Stimulated activated CD8-positive, alpha-beta memory T cell treated with anti-CD3 and anti-CD28 coated beads, Interleukin-2, amount 100 ng/mL, for 48 hours (primary cell): ENCODE measurements at places on chromosomes 7 and 10.
A peak's percentile ranks its signal among the peaks of the same experiment; 100 is the strongest.

DNA sequence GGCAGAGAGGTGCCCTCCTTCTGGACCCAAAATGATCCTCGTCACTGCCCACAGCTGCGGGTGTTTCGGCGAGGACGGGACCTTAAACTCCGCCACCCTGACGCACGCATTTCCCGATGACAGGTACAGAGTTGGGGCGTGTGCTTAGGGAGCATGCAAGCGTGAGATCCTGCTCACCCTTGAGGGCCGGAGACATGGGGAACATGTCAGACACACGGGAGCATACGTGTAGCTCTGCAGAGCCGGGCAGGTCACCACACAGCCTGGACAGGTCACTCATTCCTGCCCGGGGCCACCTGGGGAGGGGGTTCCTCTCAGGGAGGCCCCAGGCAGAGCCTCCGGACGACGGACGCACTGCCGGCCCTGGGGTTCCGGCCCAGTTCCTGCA is 57.6 kb upstream of the PDGFA start:
- no peak for DNase-seq

DNA sequence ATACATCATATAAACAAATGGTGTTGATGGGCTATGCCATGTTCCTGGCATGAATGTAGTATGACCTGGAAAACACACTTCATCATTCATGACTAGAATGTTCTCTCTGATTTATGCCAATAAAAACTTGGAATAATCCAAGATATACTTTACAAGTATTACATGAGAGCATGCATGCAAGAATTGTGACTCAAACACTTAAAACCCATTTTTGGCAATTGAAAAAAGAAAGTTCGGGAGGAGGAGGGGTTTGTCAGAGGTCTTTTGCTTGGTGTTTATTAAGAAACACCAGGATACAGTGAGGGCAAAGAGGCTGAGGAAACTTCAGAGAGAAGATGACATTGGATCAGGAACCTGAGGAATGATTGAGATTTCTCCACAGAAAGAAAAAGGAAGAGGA is 10.2 kb upstream of the CUL1 start:
- DNase-seq = no peak

DNA sequence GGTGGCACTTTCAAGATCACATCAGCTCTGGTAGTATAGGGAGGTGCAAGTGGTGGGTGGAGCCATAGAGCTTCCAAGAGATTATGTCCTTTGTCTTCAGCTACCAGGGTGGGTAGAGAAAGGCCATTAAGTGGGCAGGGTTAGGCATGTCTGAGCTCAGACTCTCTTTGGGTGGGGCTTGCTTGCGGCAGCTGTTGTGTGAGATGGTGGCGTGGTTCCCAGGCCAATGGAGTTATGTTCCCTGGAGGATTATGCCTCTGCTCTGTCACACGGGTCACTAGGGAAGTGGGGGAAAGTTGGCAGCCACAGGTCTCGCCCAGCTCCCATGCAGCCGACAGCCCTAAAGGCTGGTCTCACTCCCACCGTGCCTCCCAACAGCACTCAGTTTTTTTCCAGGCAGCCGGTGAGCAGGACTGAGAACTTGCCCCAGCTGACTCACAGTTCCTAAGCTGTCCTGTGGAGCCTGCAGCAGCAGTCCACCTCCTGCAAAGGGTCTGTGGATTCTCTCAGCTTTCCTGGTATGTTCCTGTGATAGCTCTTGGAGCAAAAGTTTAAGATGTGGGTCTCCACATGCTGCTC is 459.0 kb downstream of the SH2D4B start:
- no peak for DNase-seq

DNA sequence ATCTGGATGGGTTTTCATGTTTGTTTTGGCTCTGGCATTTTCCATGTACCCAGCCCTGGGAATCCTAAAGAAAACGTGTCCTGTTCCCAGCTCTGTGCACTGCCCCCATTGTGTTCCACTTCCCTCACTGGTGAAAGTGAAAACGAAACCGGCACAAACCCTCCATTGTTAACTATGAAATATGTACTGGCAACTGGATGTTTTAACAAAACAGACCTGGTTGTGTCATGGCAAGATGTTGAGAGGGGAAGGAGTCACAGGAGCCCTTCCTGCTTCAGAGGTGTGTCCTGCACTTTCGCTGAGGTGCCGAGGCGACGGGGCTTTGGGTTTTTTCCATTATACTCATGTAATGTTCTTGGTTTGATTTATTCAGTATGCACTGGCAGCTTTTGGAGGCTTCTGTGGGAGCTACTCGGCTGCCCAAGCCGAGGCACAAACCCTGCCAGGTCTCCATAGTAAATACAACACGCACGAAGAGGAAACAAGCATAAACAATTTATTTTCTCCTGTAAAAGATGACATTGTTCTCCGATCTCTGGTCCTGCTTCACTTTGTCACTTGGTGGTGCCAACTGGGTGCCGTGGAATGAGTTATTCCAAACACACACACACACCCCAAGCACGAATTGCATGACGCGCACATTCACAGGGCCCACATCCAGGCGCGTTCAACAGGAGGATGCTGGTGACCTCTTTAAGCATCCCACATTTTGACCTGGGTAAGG is 118.2 kb downstream of the CDK6 start:
- DNase-seq = peak; percentile 52

DNA sequence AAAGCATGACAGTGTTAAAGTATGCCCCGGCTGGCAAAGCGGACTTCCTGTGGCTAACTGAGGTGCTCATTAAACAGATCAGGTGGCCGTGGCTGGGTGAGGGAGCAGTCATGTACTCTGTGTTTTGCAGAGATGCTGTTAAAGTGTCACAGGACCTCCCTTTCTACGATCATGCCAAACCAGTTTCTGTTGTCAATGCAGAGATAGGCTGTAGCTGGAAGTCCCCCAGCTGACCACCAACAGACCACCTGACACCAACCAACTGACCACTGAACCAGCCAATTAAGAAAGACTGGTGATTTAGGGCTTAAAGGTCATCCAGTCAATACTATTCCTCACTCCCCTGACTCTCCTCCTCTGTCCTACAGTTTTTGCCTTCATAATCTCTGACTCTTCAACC is 431.1 kb upstream of the LRGUK start:
- no peak for DNase-seq

GRCh38 chr10:2476812-2477553 is 590.4 kb upstream of the PFKP start:
- no peak for DNase-seq

DNA sequence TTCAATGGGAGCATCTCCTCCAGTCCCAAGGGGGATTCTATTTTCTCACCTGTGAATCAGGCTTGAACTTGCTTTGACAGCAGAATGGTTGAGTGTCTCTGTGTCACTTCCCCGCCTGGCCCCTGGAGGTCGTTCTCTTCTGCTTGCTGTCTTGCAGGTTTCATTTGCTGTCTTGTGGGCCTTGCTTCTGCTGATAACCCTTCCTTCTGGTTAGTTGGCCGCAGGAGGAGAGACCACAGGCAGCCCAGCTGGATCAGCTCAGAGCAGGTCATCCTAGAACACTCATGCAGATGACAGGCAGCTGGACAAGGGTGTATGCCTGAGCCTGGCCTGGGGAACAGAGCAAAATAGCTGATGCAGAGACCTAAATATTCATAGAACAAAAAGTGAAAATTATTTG is 344.2 kb upstream of the ADARB2 start:
- no peak for DNase-seq

- DNase-seq = no peak
These were observed at the start of gene PRSS58 for GRCh38 chr7:142257958-142258357. PRSS58 (minus strand) TSS chr7:142258058; CDS start chr7:142257707, 351 bp downstream.

- DNase-seq = peak; percentile 36
These were observed 97.5 kb downstream of the MKI67 start for GRCh38 chr10:128028508-128029289.

GRCh38 chr10:75441682-75442081 is 10.3 kb downstream of the LRMDA start:
- DNase-seq = no peak

DNA sequence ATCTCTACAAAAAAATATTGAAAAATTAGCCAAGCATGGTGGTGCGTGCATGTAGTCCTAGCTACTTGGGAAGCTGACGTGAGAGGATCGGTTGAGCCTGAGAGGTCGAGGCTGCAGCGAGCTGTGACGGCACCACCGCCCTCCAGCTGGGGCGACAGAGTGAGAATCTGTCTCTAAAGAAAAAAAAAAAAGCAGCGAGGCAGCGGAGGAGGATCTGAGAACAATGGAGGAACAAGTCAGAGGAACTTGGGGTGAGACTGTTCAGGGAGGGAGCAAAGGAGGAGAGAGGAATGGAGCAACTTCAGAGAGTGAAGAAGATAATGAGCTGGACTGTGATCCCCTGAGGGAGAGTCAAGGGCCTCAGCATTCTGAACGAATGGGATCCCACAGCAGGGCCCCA is 85.4 kb downstream of the MKX start:
- DNase-seq = no peak

DNA sequence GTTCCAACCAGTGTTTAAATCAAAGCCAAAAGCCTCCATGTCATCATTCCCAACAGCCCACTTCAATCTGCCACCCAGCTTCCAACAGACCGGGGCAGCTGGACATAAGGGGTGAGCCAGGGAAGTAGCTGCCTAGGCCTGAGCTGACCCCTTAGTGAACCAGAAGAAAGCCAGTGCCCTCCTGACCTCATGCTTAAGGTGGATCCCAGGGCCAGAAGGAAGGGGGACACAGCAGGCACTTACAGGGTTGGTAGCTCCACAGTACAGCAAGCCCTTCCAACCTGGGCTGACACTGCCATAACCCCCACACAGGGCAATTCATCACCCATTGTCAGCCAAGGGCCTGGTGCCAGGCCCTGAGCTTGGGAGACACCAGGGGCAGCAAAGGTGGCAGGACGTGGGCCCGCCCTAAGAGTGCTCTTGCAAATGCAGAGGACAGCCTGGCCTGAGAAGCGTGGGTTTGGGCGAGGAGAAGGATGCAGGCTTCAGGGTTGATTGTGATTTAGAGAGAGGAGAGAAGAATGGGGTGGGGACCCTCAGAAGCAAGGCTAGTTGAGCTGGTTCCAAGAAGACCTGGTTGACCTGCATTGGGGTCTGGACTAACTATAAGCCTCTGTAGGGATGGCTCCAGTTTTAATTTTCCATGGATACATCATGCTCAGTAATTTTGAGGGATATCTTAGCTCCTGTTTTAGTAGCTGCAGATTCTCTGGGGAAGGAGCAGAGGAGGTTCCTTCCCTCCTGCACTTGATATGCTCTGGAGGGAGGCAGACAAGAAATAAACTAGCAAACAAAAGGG is 3.1 kb upstream of the CYP26A1 start:
- DNase-seq = no peak

- no peak for DNase-seq
These were observed 300.9 kb downstream of the BICC1 start for GRCh38 chr10:58813573-58813972.

- no peak for DNase-seq
These were observed 44.9 kb upstream of the CHST15 start for GRCh38 chr10:124138195-124138882.

- no peak for DNase-seq
These were observed 66.5 kb downstream of the UBE2H start for GRCh38 chr7:129886167-129886817.

GRCh38 chr7:25929448-25929847 is 222.6 kb upstream of the NFE2L3 start:
- DNase-seq = no peak

DNA sequence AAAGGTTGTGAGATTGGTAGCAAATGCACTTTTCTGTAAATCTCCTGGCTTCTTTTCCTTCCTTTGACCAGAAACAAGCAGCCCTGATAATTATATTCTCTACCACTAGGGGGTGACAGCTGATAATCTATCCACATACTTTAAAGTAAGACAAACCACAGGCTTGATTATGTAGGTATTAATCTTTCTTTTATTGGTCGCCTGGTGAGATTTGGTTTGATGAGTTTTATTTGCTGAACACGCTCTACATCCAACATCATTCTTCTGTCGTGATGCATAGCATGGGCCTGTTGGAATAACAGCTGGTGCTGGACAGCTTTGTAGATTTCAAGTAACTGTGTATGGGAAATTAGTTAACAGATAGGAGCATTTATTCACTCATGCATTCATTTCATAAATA is 63.5 kb downstream of the ZNF365 start:
- no peak for DNase-seq

GRCh38 chr7:88300401-88300945 is 6.2 kb downstream of the STEAP4 start:
- no peak for DNase-seq

DNA sequence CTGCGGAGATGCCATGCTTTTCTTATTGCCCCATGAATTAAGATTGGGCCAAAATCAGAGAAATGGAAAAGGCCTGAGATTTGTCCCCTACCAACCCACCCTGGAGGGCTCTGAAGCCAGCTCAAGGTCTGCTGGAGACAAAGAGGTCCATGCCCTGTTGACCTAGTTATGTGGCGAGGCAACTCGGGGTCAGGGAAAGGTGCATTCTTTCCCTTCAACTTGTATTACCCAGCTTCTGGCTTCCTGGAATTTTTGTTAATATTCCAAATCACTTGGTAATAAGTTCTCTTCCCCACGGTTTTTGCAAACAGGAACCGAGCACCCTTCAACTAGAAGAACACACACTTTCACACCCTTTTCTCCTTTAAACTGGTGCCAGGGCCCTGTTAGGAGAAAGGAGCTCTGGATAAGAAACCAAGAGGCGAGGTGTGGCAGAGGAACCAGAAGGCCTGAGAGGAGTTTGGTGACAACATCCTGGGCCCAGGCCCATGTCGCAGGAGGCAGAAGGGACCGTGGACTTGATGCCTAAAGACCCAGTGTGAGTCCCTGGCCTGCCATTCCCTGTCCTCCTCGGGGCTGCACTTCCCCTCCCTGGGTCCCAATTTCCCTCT is 12.5 kb upstream of the SFRP5 start:
- DNase-seq = no peak

DNA sequence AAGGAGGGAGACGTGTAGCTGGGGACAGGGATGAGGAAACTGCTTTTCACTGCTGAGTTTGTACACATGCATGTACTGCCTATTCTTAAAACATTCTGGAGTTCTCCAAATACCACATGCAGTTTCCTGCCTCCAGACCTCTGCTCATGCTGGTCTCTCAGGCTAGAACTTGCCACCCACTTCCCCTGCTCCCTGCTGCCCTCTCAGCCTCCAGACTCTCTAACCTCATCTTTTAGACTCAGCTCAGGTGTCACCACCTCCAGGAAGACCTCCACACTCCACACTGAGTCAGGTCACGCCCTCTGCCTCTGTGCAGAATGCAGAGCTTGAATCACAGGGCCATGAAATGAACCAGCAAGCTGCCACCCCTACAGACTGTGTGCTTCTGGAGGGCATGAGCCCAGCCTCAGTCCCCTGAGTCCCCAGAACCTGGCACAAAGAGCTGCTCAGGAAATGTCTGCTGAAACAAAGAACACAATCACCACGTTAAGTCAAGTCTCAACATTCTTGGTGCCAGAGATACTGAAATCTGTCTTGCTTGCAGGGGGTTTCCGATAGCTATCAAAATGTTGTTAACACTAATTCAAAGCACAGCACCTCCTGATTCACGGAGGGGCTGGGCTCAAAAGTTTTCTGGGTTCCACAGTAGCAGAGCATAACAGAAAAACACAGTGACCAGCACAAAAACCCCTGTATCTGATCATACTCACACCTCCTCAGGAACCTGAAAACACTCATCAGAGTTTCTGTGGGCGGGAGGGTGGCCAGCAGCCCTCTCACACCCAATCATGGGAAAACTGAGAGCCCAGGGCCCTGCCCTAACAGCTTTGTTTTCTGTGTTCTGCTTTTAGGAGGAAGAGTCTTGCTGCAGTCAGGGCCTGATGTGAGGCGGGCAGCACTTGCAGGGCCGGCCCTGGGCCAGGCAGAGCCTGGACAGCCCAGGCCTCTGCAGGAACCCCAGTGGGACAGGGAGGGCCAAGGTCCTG is 21.1 kb downstream of the FAM53B start:
- DNase-seq = no peak
